Activated gamma-delta T cell treated with Interleukin-2 at 50 U/mL for 16 hours (primary cell): ENCODE measurements at places on chromosomes 3 and 15.

DNA sequence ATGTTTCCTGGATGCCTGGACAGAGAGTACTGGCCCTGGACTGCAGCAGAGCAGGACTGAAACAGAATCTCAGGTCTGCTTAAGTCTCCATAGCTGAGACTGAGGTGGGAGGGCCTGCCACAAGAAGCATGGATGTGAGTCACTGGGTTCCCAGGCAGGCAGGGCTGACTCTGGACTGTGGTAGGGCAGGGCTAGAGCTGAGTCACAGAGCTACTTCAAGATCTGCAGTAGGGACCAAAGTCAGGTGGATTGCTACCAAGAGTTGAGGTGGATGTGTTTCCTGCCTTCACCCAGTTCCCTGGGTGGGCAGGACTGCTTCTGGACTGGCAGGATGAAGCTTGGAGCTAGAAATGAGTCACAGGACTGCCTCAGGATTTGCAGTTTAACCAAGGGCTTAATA lies 282.9 kb downstream of the AGBL1 start:
- DNase-seq: no peak

- peak; percentile 10 for DNase-seq
These were observed 1.0 kb downstream of the UBE2E1 start for GRCh38 chr3:23806534-23807423.

GRCh38 chr3:56688191-56688590 lies 5.1 kb upstream of the TASOR start:
- DNase-seq: no peak

- DNase-seq: no peak
These were observed 622 bp upstream of the PLSCR1 start for GRCh38 chr3:146544929-146545528.

GRCh38 chr3:155554777-155555451 lies 190.0 kb downstream of the PLCH1 start:
- DNase-seq: no peak
